ENCODE measurements at places on chromosomes 12 and 14.

DNA sequence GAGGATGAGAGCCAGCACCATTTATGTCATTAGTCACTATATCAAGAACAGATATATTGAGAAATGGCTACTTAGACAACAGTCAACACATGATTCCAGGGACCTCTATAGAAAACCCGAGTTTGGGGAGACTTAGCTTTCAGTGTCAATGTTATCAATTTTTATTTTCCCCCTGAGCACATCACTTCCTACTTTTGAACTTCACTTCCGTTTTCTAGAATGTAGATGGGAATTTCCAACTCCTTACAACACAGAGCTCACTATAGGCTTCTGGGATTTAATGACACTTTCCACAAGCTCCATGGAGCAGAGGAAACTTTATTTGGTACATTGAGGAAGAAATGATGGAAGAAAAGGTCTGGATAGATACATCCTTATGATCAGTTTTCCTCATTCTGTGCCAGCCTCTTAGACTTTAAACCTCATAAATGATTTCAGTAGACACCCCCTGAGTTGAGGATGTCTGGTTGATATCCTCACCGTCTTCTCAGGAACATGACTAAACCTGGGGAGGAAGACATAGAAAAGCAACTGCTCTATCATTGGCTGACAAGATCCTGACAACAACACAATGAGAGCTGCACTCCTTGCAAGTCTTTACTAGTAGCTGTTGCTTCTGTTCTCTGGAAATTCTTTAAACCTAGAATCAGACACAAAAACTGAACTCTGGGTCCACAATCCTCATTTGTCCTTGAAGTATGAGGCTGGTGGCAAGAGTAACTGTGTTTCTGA, 449.4 kb upstream of the OR4E1 start:
- DNase-seq: no peak

- no peak for DNase-seq
Observed at GRCh38 chr12:95004610-95005009, 1.1 kb upstream of the NDUFA12 start.

DNA sequence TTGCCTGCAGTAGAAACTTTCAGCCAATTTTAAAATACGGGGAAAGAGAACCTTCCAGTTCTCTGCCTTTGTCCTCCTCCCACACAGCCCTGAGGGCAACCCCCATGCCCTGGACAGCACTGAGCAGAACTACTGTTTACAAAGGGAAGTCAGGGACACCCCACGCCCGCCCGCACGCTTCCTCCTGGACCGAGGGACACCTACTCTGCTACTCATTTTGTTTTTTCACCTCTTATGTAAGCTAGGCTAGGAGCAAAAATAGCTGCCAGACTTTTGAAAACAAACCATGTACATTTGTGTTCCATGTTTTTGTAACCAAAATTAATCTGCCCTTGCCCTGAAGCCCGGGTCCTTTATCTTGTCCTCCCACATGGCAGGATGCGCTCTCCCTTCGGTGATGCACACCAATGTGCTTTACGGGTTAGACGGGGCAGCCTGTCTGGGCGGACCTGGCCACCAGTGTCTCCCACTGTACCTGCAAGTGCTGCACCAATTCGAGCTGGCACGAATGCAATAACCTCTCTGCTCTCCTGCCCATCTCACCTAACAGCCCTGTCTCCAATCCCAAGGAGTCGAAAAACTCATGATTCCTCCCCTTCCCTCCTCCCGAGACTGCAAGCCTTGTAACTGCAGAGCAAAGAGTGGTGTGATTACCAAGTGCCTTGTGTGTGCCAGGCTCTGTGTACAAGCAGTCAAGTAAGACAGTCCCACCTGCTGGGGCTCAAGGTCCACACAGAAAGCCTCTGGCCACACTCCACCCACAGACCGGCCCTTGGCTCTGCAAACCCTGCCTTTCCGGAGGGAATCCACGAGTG, 85.2 kb downstream of the CCDC88C start:
- DNase-seq: peak; percentile 26

DNA sequence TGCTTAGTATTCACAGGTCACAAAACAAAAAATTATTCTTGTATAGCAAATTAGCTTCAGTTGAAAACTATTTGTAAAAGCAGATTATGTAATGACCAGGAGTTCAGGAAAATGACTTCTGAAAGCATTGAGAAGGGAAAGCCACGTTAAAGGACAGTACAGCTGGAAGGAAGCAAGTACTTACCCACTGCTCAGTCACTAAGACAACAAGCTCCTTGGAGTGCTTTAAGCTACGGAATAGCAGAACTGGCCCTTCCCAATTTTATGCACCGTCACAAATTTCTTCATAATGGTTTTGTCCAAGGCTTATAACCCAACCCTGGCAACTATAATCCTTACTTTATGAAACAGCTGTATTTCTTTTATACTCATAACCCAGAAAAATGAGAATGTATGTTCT, 13.0 kb upstream of the SNAPC1 start:
- DNase-seq: no peak

DNA sequence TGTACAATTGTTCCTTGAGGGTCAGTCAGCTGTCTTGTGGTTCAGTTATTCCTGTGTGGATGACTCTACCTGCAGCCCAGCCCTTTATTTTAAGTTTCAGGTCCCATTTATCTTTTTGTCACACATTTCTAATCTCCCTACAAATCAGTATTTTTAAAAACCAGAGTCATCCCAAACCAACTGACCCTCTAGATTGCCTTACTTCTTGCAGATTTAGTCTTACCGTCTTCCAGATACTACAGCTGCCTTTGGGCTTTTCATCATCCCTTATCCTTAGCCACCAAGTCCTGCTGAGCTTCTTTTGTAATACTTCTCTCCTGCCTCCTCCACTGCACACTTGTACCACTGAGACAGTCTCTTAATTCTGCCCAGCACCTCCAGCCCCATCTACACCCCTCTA, 54.9 kb downstream of the PRKCH start:
- DNase-seq: no peak
